Tibial nerve (tissue), 4 donors: ENCODE measurements at places on chromosomes 12 and 14. TPM values are rescaled to one million over a fixed set of nuclear protein-coding genes. Genes with fewer than 3 reads are reported as not detected.

The RD3L gene
- total RNA-seq, result not detected

The TMEM19 gene
- 17.1 TPM for total RNA-seq

The TTC5 gene
- total RNA-seq, result 8.1 TPM

The VASH1 gene
- total RNA-seq, result 18.0 TPM

The HOXC5 gene
- total RNA-seq, result 1.5 TPM

The FITM1 gene
- total RNA-seq, result 0.78 TPM

The GUCY2C gene
- total RNA-seq, result not detected

The KRT77 gene
- total RNA-seq, result not detected

The SLCO1B1 gene
- total RNA-seq, result 0.78 TPM

DNA sequence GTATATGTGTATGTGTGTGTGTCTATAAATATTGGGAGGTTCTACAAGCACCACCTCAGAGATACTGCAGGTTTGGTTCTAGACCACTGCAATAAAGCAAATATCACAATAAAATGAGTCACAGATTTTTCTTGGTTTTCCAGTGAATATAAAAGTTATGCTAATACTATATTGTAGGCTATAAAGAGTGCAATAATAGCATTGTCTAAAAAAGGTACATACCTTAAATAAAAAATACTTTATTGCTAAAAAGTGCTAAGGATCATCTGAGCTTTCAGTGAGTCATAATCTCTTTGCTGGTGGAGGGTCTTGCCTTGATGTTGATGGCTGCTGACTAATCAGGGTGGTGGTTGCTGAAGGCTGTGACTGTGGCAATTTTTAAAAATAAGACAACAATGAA lies 111.1 kb downstream of the VEZT start:
- H3K36me3 ChIP-seq, result no peaks in the 10 kb centered on the region
- H3K4me1 ChIP-seq, result no peaks in the 10 kb centered on the region
- no peak overlapping the region for H3K27ac ChIP-seq
- H3K27me3 ChIP-seq, result no peaks in the 10 kb centered on the region
- no peak for DNase-seq

- no peaks in the 10 kb centered on the region for H3K4me1 ChIP-seq
- H3K27ac ChIP-seq, result peak overlapping the region; percentile 51
- no peak for DNase-seq
These were observed 10.0 kb upstream of the ADSS1 start for GRCh38 chr14:104714066-104714465.

DNA sequence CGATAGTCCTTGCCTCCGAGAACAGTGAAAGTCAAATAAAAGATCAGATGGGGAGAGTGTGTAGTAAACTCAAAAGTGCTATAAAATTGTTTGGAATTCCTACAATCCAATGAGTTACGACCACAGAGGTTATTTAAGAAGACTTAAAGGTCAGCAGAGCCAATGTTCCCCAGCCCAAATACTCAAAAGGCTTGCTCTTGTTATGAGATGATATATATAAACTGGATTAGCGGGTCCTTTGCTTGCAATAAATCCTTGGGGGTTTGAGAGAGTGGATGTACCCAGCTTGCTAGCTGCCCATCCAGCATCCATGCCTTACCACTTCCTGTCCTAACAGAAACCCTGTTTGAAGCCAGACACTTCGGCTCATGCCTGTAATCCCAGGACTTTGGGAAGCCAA lies 29.0 kb upstream of the MED13L start:
- no peaks in the 10 kb centered on the region for H3K36me3 ChIP-seq
- no peak for DNase-seq
- no peak overlapping the region for H3K27ac ChIP-seq

DNA sequence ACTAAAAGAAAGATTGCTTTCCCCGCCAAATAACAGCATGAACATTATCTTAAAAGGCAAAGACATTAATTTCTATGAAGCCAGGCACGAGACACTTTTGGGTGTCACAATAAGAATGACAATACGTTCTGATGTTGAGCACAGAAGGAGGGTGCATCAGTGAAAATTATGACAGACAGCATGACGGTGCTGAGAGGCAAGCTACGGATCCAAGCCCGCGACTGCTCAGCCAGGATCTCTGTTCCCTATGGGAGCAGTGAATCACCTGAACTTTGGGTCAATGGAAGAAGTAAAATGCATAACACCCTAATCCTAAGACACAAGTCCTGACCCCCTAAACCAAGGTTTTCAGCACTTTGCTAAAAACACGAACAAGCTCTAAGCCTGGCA lies 51.7 kb downstream of the SLC25A47 start:
- DNase-seq, result no peak
- peak overlapping the region; percentile 69 for H3K27ac ChIP-seq
- H3K4me1 ChIP-seq, result peaks cover 59% of the 10 kb centered on the region
- H3K4me3 ChIP-seq, result peak overlapping the region; percentile 73
- H3K27me3 ChIP-seq, result no peaks in the 10 kb centered on the region
- no peaks in the 10 kb centered on the region for H3K36me3 ChIP-seq

- no peaks in the 10 kb centered on the region for H3K36me3 ChIP-seq
- H3K27ac ChIP-seq, result no peak overlapping the region
- peaks cover 7% of the 10 kb centered on the region for H3K27me3 ChIP-seq
- H3K4me3 ChIP-seq, result no peak overlapping the region
- H3K4me1 ChIP-seq, result no peaks in the 10 kb centered on the region
These were observed 33.5 kb upstream of the CCDC63 start for GRCh38 chr12:110813285-110813684.

DNA sequence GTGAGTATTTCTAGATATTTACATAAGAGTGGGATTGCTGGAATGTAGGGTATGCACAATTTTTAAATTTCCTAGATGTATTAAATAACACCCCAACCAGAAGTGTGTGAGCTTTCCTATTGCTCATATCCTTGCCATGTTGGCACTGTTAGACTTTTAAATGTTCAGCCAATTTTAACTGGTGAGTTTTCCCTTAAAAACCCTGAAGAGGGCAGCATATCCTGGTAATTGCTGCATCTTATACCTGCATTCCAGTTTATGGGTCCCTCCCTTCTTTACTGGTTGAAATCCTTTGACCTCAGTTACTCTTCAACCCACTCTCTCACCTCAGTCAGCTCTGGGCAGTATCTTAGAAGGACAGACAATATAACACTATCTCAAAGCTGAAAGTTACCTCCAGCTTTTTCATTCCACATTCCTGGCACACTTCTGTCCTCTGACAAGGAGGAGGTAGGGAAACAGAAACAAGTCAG lies 270.6 kb downstream of the PAWR start:
- no peak for DNase-seq
- no peak overlapping the region for H3K4me3 ChIP-seq
- no peaks in the 10 kb centered on the region for H3K27me3 ChIP-seq
- H3K27ac ChIP-seq, result peak overlapping the region; percentile 29

GRCh38 chr12:71438670-71439361 lies 782 bp upstream of the LGR5 start:
- no peaks in the 10 kb centered on the region for H3K4me1 ChIP-seq
- no peaks in the 10 kb centered on the region for H3K36me3 ChIP-seq
- H3K27me3 ChIP-seq, result peaks cover 31% of the 10 kb centered on the region
- DNase-seq, result no peak
- H3K27ac ChIP-seq, result no peak overlapping the region

GRCh38 chr12:113524495-113524894 lies 52.8 kb upstream of the LHX5 start:
- DNase-seq, result no peak
- no peaks in the 10 kb centered on the region for H3K36me3 ChIP-seq
- H3K4me1 ChIP-seq, result peaks cover 7% of the 10 kb centered on the region
- H3K27ac ChIP-seq, result no peak overlapping the region

DNA sequence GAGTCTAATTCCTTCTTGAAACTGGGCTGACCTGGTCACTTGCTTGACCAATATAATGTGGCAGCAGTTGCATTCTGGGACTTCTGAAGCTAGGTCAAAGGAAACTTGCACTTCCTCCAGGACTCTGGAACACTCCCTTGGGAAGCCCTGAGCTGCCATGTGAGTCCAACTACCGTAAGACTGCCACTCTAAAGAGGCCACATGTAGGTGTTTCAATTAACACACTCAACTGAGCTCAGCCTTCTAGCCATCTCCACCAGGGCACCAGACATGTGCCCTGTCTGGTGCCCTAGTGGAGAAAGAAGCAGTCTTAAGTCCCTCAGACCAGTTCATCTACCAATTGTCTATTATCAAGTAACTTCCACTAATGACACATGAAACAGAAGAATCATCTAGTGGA lies 6.1 kb upstream of the TEP1 start:
- no peaks in the 10 kb centered on the region for H3K27me3 ChIP-seq
- no peaks in the 10 kb centered on the region for H3K36me3 ChIP-seq
- H3K4me1 ChIP-seq, result no peaks in the 10 kb centered on the region
- H3K4me3 ChIP-seq, result no peak overlapping the region
- DNase-seq, result no peak

DNA sequence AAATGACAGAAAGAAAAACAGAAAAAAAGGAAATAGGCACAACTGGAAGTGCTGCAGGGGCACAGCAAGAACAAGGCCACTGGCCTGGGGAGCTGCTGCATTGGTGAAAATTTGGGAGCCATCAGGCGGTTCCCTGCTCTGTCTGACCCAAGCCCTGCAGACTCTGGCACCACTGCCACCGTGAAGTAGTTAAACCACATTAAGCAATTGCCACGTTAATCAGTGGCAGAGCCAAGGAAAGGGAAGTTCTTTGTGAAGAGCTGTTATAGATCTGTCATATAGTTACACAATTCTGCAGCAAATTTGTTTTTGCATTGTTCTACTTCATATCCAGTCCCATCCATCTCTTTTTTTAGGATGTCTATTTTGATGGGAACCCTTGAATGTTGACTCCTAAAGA lies 915.3 kb downstream of the FSCB start:
- no peaks in the 10 kb centered on the region for H3K27me3 ChIP-seq
- no peak overlapping the region for H3K4me3 ChIP-seq
- H3K36me3 ChIP-seq, result no peaks in the 10 kb centered on the region
- DNase-seq, result no peak
- no peaks in the 10 kb centered on the region for H3K4me1 ChIP-seq
- no peak overlapping the region for H3K27ac ChIP-seq

DNA sequence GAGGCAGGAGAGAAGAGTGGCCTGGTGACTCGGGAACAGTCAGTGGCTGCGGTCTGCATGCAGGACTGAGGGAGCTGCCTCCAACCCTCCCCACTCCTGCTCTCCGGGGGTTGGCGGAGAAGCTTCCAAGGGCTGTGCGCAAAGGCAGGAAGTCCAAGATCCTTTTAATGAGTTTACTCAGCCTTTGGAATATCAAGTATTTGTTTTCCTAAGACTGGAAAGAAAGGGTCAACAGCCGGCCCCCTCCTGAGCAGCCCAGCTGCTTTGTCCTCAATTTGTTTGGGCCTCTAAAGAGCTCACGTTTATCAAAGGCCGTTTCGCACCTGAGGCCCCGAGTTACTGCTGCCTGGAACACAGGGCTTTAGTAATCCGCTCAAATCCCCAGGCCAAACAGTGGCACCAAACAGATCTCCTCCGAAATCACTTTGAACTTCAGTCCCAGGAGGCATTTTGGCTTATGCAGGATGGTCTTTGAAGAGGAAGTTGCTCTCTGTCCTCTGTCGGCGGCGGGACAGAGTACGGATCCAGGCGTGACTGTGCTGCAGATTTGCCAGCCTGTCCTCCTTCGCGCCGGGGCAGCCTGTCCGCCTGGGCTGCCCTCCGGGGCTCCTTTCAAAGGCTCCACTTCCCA lies 117.2 kb upstream of the FZD10 start:
- no peak for DNase-seq
- no peaks in the 10 kb centered on the region for H3K4me1 ChIP-seq
- no peak overlapping the region for H3K4me3 ChIP-seq
- H3K36me3 ChIP-seq, result no peaks in the 10 kb centered on the region
- no peaks in the 10 kb centered on the region for H3K27me3 ChIP-seq

GRCh38 chr12:123344086-123344485 lies 20.6 kb downstream of the SBNO1 start:
- H3K4me1 ChIP-seq, result no peaks in the 10 kb centered on the region
- H3K27ac ChIP-seq, result no peak overlapping the region
- H3K27me3 ChIP-seq, result no peaks in the 10 kb centered on the region
- DNase-seq, result no peak
- H3K36me3 ChIP-seq, result peaks cover 2% of the 10 kb centered on the region

DNA sequence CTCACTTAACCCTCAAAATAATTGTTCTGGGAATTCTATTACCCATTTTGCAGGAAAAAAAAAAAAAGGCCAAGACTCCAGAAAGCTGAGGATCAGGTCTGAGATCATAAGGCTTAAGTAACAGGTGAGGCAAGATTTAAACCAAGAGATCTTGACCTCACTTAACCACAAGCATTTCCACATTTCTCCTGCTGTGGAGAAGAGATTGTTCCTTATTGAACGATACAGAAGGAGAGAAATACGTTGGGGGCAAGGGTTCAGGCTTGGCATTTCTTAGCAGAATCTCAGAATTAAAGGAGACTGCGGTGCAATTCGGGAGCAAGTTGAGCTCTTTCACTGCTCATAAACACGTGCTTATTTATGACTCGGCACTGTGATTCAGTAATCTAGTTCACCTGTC lies 885.3 kb upstream of the TMEM132C start:
- H3K27ac ChIP-seq, result no peak overlapping the region
- no peaks in the 10 kb centered on the region for H3K27me3 ChIP-seq
- H3K4me1 ChIP-seq, result no peaks in the 10 kb centered on the region
- H3K4me3 ChIP-seq, result no peak overlapping the region
